ENCODE measurements at places on chromosomes 11 and 22.
A peak's percentile ranks its signal among the peaks of the same experiment; 100 is the strongest.

DNA sequence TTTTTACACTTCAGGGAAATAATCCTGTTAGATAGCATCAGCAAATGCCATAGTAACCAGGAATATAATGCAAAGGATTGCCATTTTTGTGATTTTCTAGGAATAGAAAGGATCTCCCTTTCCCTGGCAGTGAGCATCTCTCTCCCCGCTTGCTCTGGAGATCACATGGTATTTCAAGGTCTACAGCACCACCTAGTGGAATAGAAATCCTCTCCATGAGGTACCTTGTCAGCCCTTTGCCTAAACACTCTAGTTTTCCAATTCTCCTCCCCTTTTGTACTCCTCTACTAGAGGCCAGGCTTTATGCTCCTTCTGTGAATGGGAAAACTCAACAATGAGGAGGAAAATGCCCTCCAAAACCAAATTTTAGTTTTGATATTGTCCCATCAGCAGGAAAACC is 78.4 kb downstream of the XRRA1 start:
- DNase-seq = peak; percentile 20

DNA sequence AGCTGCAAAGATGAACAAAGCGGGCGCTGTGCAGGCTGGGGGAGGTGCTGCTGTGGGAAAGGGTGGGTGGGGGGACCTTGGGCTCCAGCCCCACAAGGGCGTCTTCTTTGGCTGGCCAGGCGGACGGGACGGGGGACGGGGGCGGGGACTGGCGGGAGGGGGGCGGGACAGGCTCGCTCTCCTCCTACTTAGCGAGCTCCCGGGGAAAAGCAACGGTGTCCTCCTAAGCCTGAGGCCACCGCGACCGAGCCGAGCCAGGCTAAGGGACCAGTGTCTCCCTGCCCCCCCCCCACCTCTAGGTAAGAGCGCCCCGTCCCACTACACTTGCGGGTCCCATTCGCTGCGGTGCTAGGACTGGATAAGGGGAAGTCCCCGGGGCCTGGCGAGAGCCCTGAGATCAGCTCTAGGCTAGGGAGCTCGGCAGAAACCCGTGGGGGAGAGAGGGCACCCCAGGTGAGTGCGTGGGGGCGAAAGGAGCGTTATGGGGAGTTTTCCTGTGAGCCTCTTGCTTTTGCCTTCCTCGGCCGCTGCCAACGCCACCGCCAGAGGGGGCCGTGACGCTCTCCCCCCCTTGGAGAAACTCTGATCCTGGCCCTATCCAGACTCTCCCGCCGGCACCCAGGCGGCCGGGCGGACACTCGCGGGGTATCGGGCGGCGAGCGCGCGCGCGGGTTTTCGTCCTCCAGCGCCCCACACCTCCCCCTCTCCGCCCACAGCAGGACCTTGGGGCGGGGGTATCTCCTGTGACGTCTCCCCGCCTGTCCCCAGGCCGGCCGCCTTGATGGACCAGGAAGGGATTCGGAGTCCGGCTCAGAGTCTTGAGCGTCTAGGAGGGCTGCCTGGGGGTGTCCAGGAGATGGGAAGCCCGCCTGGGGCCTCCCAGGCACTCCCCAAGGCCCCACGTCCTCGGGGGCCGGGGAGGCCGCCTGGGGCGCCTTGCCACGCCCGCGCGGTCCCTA is at the start of gene PHLDB1:
Gene PHLDB1, plus strand, starts transcription at position 215 of the 959 bp plus-strand sequence. CDS start 6,222 bp downstream, outside the sequence.
- no peak for DNase-seq

DNA sequence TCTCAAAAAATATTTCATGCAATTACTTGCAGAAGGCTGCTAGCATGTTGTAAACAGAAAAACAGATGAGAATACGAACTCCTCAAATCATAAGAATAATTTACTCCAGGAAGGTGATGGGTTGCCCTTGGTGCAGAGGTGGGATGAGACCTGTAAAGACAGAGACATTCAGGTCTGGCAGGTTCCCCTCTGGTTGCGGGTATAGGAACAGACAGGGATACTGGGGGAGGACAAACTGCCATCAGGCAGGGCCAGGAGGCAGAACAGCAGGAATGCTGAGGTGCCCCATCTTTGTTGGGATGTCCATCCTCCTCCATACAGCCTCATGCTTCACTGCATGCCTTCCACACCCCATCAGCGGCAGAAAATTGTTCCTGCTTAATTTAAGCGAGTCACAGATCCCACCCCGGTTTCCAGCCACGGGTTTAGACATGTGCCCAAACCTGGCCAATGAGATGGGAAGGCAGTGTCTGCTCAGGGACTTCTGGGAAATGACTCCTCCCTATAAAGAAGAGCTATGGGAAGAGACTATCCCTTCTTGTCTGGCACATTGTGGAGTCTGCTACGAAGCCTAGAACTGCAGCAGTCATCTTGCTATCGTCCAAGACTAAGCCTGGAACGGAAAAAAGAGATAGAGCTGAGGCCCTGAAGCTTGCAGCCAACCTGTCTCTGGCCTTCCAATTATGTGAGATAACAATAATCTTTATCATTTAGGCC is 23.1 kb upstream of the IRAG1 start:
- DNase-seq = no peak

GRCh38 chr22:34897126-34897525 is 168.8 kb upstream of the ISX start:
- DNase-seq = no peak

- peak; percentile 71 for DNase-seq
Observed at GRCh38 chr11:128757235-128757711, 63.4 kb downstream of the FLI1 start.

DNA sequence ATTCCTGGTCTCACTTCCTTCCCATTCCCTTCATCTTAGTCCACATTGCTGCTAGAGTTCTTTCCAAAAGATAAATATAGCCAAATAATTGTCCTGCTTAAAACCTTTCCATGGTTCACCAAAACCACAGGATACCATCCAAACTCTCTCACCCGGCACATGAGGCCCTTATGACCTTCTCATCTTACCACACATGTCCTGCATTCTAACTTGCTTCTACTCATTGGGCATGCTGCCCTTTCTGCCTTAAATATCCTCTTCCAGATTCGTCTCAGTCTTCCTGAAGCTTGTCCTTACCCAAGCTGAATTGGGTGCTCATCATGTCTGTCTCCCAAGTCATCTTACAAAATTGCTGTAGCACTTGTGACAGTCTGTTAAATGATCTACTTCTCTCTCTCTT is 114.9 kb downstream of the MPPED2 start:
- no peak for DNase-seq

DNA sequence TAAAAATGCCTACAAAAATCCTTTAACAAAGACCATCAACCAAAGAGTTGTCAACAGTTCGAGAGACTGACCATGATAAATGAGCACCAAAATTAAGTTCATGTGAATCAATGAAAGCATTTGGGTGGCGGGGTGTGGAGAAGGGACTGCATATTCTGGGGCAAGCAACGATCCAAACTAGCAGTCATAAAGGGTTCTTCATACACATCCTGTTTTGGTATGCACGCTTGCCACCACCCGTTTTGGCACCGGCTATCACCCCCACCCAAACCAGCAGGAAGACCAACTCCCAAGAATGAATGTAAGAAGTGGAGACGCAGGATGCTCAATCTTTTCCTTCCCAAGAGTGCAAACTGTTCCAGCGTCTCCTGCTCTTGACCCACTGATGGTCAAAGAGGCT is 80.8 kb downstream of the SGSM3 start:
- no peak for DNase-seq

- DNase-seq = peak; percentile 8
Observed at GRCh38 chr11:124415356-124415923, 9.2 kb downstream of the OR8B4 start.

- DNase-seq = no peak
Observed at GRCh38 chr22:50526108-50526833, 873 bp upstream of the SCO2 start.

GRCh38 chr11:6497069-6497839 is at the start of gene DNHD1:
TSS of gene DNHD1 (plus strand) at chr11:6497280. CDS start at chr11:6498216, 936 bp downstream.
- no peak for DNase-seq

DNA sequence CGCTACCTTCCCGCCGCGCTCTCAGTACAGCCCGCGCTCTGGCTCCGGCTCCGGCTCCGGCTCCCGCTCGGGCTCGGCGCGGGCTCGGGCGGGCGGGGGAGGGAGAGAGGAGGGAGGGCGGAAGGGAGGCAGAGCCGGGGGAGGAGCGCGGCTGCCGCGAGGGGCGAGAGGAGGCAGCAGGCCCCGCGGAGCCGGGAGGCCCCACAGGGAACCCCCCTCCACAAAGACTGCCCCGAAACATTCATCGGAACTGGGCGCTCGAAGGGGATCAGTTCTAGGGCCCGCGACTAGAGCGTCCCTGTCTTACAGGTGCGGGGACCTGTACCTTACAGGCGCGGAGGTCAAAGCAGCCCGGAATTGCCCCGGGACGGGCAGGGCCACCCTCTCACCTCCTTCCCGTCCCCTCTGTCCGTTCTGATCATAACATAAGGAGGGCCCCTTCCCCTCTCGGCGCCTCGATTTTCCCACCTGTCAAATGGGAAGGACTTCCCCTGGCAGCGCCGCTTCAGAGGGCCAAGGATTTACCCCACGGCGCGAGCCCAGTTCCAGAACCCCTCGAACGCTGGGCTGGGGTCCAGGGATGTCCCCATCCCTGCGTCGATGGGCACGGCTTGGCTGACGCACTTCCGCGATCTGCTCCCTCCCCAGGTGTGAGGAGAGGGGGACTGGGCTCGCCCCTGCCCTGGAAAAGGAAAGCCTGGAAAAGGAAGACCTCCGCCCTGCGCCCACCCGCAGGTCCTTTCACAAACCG is at the start of gene SHISA8:
Gene SHISA8, minus strand, starts transcription at position 40 of the 751 bp plus-strand sequence. CDS start 407 bp downstream, outside the sequence.
- no peak for DNase-seq

GRCh38 chr11:121929581-121929980 is 186.4 kb downstream of the BLID start:
- no peak for DNase-seq

- DNase-seq = no peak
Observed at GRCh38 chr11:119318240-119319135, 1.6 kb upstream of the MCAM start.

- no peak for DNase-seq
Observed at GRCh38 chr11:121575963-121576290, 123.2 kb upstream of the SORL1-AS1 start.

GRCh38 chr11:118488480-118489109 is 38.7 kb upstream of the TTC36 start:
- peak; percentile 71 for DNase-seq

GRCh38 chr22:39242595-39243438 is 2.0 kb downstream of the PDGFB start:
- DNase-seq = no peak

DNA sequence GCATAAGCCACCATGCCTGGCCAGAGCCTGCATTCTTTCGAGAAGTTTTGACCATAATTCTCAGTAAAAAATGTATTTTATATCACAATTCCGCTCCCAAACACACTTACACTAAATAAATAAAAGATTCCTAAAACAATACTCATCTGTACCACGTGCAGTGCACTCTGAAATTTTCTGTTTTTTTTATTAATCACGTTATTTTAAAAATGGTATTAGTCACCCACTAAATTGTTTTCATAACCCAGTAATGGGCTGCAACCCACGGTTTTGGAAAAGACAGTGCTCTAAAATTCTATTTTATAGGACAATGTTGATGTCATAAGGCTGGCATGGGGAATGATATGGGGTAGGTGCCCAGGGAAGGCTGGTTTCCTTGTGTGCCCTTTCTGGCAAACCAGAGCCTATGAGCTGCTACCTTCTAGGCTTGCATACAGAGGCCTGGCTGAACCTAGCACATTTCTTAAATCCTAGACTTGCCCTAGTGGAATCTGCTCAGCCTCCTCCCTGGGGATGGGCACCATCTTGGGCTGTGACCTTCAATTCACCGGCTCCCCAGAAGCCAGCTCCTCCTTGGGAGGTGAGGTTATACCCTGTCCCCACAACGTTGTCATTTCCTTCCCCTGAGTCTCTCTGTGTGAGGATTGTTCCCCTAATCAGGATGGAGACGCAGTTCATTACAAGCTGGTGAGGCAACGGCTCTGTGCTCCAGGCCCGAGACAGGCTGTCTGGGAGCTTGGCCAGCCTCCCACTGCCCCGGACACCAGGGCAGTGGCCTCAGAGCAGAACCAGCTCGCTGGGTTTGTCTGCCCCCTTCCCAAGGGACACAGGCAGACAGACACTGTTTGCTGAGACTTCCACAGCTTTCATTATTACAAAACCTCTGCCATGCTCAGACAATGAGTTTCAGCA is 116.5 kb upstream of the NAV2 start:
- no peak for DNase-seq

DNA sequence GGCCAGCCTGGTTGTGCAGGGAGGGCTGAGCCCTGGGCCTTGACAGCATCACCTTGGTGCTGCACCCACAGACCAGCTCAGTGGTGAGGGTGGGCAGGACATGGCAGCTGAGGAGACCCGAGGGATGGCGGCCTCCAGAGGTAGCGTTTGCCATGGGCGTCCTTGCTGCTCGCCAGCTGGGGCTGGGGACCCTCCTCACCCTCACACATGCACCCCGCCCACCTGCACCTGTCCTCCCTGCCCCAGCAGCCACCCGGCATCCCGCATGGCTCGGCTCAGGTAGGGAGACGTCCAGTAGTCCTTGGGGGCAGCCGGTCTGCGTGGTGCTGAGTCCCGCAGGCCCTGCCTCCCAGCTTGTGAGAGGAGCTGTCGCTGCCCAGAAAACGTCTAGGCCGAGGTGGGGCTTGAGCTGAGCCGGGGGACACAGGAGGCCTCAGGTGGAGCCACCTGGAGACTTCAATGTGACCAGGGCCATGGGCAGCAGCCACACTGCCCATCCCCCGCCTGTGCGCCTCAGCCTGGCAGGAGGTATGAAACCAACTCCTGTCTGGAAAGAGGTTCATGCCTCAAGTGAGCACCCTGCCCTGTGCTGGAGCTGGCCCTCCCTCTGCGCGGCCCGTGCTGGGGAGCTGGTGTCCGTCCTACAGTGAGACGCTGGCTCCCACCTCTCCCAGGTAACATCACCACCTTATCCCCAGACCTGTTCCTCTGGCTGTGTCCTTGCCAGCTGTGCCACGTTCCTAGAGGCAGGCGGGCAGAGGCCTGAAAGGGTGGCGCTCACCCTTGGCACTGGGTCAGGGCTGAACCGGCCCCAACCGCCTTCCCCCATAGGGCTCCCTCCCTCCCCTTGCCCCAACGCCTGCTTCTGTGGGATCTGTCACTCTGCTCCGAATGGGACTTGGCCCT is 3.3 kb upstream of the TRABD start:
- no peak for DNase-seq

DNA sequence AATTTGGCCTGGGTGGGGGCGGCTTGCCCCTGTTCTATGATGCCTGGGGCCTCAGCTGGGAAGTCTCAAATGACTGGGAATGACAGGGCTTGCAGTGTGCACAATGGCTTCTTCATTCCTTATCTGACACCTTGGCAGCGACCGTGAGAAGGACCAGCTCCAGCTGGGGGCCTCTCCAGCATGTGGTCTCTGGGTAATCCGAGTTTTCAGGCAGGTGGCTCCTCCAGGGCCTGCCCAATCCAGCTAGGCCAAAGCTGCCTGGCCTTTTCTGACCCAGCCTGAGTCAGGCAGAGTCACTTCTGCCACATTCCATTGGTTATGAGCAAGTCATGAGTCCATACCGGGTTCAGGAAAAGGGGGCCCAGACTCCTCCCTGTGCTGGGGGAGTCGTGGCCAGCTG is 646.0 kb downstream of the OPCML start:
- no peak for DNase-seq

GRCh38 chr11:132910011-132910760 is 622.1 kb downstream of the OPCML start:
- no peak for DNase-seq

- DNase-seq = no peak
Observed at GRCh38 chr11:120425527-120425926, 86.0 kb upstream of the GRIK4 start.
